ENCODE measurements at places on chromosomes 7 and 10.

GRCh38 chr7:88185650-88186049, 34.2 kb downstream of the SRI start:
- no peak for DNase-seq

DNA sequence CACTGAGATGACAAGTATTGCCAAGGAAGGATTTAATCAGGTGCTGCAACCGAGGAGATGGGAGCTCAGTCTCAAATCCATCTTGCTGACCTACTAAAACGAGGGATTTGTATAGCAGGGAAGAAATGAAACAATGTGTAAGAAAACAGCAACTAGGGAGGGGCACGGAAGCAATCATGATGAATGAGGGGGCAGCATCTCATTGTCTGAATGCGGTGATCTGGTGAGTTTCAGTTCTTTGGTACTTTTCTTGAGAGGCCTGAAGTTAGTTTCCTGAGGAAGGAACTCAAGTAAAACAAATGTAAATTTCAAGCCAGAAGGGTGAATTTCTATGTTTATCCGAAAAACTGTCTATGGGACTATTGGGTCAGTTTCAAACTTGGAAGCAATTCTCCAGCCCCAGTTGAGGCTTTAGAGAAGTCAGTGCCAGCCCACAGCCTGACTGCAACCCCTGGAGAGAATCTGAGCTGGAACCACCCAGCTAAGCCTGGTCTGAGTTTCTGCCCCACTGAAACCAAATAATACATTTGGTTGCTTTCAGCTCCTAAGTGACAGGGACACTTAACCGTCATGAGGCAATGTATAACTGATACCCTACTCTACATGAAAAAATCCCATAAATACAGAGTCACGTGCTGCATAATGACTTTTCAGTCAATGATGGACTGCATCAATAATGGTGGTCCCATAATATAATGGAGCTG, 45.8 kb upstream of the TNS3 start:
- DNase-seq: no peak

DNA sequence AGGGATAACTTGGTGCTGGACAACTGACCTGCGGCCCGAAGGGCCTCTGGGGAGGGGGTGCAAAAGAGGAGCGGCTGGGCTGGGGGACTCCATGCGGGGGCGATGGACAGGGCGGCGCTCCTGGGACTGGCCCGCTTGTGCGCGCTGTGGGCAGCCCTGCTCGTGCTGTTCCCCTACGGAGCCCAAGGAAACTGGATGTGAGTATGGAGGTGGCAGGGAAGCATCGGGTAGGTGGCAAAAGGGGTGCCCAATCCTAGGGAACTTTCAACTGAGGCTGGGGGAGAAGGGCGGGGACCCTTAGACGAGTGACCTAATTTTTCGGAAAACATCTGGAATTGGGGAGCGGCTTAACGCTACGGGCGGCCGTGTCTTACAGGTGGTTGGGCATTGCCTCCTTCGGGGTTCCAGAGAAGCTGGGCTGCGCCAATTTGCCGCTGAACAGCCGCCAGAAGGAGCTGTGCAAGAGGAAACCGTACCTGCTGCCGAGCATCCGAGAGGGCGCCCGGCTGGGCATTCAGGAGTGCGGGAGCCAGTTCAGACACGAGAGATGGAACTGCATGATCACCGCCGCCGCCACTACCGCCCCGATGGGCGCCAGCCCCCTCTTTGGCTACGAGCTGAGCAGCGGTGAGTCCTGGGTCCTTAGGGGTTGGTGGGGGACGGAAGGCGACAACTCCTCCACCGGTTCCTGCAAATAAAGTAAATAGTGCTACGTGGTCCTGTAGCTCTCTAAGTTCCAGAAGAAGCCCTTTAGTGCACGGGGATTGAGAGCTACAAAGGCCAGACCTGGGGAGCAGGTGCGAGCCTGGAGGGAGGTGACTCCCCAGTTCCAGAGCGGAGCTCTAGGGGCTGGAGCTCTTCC, 622 bp downstream of the WNT16 start:
- peak; percentile 43 for DNase-seq

GRCh38 chr10:84908491-84908890, 580.1 kb downstream of the CCSER2 start:
- DNase-seq: no peak

- no peak for DNase-seq
These were observed 132.4 kb downstream of the CDK14 start for GRCh38 chr7:90728568-90728967.

GRCh38 chr7:30923009-30923773, 11.5 kb downstream of the AQP1 start:
- no peak for DNase-seq

GRCh38 chr10:10209167-10209566, 808.5 kb upstream of the CELF2 start:
- DNase-seq: no peak

- DNase-seq: no peak
These were observed 56.9 kb downstream of the ZNF92 start for GRCh38 chr7:65430344-65431186.

DNA sequence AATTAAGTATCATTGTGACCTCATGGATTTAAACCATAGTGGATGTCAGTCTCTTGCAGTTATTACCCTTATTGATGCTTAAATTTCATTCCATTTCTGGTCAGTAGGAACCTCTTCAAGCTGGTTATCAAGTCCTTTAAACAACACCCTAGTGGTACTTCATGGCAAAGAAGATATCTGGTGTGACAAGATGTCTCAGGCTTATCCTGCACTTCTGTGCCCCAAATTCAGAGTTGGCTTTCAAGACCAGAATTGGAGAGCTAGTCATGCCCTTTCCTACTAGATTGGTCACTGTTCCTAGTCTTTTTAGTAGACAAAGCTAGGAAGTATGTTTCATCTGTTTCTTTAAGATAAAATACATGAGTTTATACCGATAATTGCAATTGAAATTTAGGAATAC, 54.9 kb downstream of the KMT2E start:
- DNase-seq: no peak

- no peak for DNase-seq
These were observed 177.9 kb downstream of the TAX1BP1 start for GRCh38 chr7:27917774-27918314.

GRCh38 chr10:124842721-124843120, 41.1 kb downstream of the ABRAXAS2 start:
- DNase-seq: no peak

DNA sequence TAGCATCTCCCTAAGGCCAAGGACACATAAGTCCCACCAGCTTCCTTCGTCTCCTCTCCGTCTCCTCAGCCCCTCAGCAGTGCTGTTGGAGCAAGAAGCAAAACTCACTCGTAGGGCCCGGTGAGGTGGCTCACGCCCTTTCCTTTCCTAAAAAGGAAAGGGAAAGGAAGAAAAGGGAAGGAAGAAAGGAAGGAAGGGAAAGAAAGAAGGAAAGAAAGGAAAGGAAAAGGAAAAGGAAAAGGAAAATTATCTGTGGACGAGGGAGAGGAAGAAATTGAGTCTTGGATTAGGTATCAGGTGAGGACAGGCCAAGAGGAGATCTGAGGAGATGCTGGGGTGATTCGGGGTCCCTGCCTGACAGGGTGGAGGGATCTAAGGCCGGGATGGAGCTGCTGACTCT, 3.1 kb upstream of the ZNF316 start:
- no peak for DNase-seq

- DNase-seq: no peak
These were observed 5.6 kb upstream of the POM121 start for GRCh38 chr7:72919256-72919775.

GRCh38 chr7:149770728-149771636, 2.4 kb downstream of the ZNF467 start:
- no peak for DNase-seq

- DNase-seq: no peak
These were observed 346.6 kb upstream of the BMPER start for GRCh38 chr7:33558549-33559323.
